HS-27A (cell line): ENCODE measurements at places on chromosomes 16 and 17.

- DNase-seq, result no peak
Measured at GRCh38 chr17:70655176-70655958, 486.0 kb downstream of the KCNJ2 start.

- DNase-seq, result no peak
Measured at GRCh38 chr16:26712876-26713275, 353.9 kb upstream of the C16orf82 start.

DNA sequence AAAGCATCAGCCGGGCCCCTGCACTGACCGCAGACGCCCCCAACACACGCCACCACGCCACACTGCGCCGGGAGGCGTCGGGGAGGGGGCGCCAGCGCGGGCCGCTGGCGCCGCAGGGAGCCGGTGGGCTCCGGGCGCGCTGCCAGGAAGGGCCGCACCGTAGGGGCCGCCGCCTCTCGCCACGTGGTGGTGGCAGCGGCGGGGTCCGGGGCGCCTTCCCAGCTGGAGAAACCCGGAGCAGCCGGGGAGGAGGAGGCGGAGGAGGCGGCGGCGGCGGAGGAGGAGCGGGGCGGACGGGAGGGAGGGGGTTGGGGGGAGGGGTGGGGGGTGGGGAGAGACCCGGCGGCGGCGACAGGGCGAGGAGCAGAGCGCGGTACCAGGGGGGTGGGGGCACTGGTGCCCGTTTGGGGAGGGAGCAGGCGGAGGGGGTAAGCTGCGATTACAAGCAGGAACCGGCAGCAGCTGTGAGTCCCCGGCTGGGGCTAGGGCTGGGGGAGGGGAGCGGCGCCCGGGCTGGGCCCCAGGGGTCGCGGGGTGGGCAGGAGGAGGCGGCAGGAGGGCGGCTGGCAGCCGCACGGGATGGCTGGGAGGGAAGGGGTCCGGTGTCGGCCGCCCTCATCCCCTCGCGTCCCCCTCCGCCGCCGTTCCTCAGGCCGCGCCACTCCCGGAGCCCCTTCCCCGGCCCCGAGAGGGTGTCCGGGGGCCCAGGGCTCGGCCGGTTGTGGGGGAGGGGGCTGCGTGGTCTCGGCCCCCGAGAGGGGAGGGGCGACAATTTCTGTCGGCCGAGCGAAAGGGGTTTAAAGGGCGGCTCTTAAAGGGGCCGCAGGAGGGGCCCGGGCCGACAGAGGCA is at the start of gene TBKBP1:
TBKBP1 (plus strand) TSS at position 431 of the 850 bp plus-strand sequence. CDS start 1,952 bp downstream, outside the sequence.
- no peak for DNase-seq

DNA sequence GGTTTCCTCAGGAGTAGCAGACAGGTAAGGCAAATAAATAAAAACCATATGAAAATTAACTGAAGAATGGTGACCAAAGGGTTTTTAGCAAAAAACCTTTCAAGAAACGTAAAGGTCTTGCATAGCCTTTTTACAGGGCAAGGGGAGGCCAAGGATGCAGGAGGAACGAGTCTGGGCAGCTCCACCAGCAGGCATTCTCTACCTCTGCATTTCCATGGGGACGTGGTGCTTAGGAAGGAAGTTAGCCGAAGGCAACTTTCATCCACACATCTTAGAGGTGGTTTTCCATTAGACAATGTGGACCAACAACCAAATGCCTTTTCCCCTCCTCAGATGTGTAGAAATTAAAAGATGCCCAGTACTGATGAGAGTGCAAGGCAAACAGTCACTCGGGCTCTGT is 20.7 kb downstream of the TOM1L2 start:
- DNase-seq, result no peak

DNA sequence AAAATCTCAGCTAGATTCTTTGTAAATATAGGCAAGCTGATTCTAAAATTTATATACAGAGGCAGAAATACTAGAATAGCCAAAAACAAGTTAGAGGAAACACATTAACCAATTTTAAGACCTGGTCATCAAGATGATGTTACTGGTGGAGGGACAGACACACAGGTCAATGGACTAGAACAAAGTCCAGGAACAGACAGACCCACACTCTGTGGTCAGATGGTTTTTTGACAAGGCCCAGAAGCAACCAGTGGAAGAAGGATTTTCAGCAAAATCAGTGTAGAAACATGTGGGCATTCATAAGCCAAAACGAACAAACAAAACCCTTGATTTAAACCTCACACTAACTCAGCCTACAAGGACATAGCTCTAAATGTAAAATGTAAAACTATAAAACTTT is 99.7 kb upstream of the METRNL start:
- no peak for DNase-seq

DNA sequence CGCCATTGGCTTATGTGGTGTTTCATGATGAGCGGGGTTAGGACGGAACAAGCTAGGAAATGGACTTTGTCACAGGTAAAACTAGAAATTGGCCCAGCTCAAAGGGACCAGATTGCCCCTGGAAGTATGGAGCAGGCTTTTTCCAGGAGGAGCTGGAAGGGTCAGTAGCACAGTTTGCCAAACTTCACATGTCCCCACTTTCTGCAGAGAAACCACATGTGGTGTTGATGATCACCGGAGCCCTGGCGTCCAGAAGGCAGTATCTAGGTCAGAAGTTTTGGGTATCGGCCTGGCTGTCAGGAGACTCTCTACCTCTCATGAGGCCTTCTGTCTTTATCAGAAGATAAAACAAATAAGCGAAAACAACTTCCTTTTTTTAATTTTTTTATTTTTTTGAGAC is 248.5 kb downstream of the SOX9 start:
- DNase-seq, result no peak

DNA sequence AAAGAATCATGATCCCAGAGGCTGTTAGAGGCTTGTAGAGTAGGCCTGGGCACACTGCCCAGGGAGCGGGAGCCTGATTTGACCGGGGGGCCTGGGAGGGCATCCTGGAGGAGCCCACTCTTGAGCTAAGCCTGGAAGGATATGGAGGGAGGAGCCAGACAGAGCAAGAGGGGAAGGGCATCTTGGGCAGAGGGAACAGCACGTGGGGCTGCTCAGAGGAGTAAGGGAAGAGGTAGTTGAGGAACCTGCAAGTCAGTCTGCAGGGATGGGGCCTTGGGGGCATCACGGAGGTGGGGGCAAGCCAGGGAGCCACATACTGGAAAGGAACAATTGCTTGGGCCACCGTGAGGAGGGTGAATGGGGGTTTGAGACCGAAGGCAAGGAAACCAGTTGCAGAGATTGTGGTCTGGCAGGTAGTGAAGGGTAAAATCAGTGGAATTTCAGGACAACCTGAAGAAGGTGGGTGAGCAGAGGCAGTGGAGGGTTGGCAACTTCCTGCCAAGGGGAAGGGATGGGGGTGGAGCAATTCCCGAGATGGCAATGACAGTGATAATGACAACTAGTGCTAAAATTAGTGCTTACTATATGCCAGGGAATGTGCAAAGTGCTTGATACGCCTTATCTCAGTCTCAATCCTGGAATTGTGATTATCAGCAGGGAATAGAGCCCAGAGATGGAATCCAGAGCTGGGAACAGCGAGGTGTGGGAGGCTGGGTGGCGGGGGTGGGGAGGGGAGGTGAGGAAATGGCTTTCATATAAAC is 9.7 kb upstream of the RAI1 start:
- no peak for DNase-seq

DNA sequence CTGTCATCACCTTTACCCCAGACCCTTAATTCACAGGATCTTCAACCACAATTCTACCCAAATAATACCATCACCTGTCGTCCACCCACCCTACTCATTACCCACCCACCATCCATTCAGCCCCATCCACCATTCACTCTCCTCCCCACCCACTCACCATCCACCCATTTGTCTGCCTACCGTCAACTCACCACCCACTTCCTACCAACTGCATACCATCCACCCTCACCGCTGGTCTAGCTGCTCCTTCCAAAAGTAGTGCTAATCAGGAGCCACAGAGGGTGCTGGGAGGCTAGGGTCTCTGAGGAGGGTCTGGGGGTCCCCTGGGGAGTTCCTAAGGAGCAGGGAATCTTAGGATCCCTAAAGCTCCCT is 12.0 kb upstream of the IGFBP4 start:
- no peak for DNase-seq

DNA sequence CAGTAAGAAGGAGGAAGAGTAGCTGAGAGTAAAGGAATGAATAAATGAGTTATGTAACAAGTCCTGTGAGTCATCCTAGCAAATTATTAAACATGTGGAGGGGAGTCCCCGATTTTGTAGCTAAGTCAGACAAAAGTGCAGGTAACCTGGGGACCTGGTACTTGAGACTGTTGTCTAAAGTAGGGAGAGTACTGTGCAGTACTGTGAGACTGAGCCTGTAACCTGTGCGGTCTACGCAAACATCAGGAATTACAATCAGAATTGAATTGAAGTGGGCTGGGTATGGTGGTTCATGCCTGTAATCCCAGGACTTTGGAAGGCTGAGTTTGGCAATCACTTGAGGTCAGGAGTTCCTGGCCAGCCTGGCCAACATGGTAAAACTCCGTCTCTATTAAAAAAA is 35.7 kb downstream of the IKZF3 start:
- no peak for DNase-seq

- no peak for DNase-seq
Measured at GRCh38 chr16:53781023-53781605, 77.2 kb downstream of the FTO start.

GRCh38 chr17:77872199-77872598 is 86.3 kb upstream of the TNRC6C start:
- no peak for DNase-seq

DNA sequence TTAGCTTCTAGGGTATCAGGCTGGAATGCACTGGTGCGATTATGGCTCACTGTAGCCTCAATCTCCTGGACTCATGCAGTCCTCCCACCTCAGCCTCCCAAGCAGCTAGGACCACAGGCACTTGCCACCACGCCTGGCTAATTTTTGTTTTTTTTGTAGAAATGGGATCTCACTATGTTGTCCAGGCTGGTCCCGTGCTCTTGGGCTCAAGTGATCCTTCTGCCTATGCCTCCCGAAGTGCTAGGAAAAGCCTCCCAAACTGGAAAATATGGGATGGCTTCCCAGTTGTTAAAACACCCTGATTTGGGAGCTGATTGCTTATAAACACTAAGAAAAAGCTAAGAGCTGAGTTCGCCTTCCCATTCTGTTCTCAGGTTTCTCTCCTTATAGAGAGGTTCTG is 6.6 kb upstream of the ZNF263 start:
- no peak for DNase-seq

DNA sequence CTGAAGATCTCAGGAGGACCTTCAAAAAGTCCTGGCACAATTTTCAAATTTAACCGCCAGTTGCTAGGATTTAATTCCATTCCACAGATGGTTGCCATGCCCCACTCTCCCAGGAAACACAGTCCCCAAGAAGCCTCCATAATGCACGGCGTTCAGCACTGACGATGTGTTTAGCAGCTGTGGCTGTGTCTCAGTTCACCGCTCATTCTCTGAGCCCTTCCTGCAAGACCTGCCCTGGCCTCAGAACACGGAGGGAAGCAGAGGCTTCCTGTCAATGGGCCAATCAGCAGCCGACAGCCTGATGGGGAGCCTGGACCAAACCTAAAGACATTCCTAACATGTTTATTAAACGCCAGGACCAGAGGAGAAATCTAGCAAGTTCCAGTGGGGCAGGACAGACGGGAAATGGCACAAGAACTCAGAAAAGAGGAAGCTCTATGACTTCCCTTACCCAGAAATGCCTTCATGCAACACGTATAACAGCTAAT is 4.9 kb downstream of the MYLK3 start:
- DNase-seq, result no peak

- no peak for DNase-seq
Measured at GRCh38 chr17:1870592-1870991, 40.8 kb downstream of the RPA1 start.
